ENCODE measurements at places on chromosomes 2 and 18.
A peak's percentile ranks its signal among the peaks of the same experiment; 100 is the strongest.

- no peak for DNase-seq
Measured at GRCh38 chr2:126722546-126722945, 66.6 kb downstream of the GYPC start.

GRCh38 chr2:127371037-127371436, 16.7 kb downstream of the MAP3K2 start:
- no peak for DNase-seq

GRCh38 chr2:240374085-240374907, 61.2 kb upstream of the GPC1 start:
- peak; percentile 25 for DNase-seq

GRCh38 chr2:106137731-106138521, 56.2 kb downstream of the UXS1 start:
- DNase-seq: no peak

DNA sequence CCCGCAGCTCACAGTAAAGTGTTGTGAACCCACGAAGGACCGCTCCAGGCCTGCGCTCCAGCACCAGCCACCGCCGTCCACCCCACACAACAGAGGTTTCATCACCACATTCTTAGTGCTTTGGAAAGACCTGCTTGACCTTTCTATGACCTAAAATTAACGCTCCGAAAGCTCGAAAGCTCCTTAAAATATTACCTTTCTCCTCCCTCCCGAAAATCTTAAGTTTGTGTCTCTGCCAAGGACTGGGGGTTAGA, 149.2 kb downstream of the TWIST2 start:
- no peak for DNase-seq

GRCh38 chr18:10453261-10453805, 1.1 kb upstream of the APCDD1 start:
- DNase-seq: no peak

DNA sequence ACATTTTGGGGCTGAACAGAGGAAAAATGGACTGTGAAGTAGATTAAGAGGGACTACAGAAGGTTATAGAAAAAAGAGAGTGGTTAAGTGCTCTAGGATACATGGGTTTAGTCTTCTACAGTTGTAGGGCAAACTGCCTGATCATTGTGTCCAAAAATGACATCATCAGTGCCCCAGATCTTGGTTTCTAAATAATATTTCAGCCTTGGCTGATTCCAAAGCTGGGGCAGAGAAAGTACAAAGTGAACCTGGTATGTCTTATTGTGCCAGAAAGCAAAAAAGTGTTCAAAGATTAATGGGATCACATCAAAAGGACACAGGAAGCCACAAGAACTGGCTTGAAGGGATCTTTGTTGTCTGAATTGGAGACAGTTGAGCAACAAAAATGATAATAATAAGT, 97.1 kb upstream of the ZNF521 start:
- DNase-seq: no peak

DNA sequence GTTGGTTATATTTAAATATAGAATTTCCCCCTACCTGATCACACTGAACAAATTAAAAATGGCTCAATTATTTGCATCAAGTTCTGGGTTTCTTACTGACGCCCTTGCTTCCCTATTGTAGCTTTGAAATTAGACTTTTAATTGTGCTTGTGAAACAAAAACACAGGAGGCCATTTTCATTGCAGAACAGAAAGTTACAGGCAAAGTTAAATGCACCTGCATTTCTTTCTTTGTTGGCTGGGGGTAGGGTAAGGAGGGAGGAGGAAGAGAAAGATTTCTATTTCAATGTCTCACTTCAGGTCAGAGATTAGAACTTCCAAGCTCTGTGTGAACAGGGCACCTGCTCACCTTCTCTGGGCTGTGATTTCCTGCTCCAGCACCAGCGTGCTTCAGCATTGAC, 199.6 kb downstream of the BCL11A start:
- no peak for DNase-seq

DNA sequence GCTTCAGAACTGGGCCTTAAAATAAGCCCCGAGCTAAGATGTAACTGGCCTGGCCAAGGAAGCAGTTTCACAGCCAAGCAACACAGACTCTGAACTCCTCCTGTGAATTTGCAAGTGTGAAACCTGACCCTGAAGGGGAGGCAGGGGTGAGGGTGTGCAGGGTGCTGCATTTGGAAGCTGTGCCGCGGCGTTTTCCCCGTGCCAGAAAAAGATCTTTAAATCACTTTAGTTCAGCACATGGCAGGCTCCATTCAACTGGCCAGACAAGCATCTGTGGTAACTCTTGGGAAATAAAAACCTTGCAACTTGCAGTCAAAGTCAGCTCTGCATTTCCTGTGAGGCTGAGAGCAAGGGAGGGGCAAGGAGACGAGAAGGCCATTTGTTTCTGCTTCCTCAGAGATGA, 209.3 kb upstream of the SOX11 start:
- no peak for DNase-seq

DNA sequence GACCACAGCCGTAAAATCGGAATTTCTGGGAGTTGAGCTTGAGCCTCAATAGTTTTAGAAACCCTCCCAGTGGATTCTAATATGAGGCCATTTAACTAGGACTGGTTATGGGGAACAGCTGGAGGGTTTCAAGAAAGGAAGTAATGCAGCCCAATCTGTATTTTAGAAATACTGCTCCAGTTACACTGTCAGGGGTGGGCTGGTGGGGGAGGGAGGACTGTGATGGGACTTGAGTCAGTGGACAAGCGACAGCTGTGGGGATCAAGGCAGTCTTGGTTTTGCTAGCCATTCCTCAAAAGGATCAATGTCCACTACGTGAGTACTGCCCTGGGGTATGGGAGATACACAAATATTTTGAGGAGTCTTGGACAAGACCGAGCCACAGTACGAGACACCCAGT, 34.8 kb downstream of the ASB1 start:
- DNase-seq: no peak

- no peak for DNase-seq
Measured at GRCh38 chr2:946073-946948, 4.3 kb upstream of the SNTG2 start.

- no peak for DNase-seq
Measured at GRCh38 chr2:67896476-67896875, 166.3 kb downstream of the C1D start.

DNA sequence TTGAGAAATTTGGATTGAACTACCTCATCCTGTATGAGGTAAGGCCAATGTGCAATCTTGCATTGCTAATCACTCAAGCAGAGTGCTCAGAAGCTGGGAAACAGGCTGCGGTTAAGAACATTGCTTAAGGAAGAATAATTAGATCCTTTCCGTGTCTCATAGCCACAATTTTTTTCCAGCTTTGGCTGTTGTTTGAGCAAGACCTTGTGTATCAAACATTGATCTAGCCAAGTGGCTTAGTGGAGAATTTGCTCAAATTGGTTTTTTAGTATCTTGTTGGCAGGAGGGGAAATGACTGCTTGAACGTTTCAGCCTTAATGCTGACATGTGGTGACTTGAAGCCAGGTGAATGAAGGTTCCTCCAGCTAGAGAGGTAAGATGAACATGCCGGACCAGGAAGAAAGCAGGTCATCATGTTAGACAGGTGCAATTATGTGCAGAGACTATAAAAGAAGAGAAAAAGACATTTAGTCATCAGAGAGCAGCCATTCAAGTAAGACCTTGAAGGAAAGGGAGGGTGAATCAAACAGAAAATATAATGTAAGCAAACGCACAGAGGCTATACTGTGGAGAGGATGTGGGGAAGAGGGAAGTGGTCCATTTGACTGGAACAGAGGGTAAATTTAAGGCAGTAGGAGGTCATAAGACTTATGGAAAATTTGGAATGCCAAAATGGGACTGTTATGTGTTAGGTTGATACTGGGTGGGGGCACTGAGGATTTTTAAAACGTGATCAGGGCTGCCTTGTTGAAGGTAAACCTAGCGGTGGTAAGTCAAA, 98.9 kb upstream of the CYP1B1 start:
- DNase-seq: no peak

GRCh38 chr2:190746971-190747761, 98.3 kb downstream of the NAB1 start:
- DNase-seq: no peak

GRCh38 chr18:23887493-23887892, 127.1 kb upstream of the TTC39C start:
- no peak for DNase-seq

GRCh38 chr2:53786352-53786704, 425 bp downstream of the ASB3 start:
- DNase-seq: peak; percentile 56

- DNase-seq: no peak
Measured at GRCh38 chr18:13290856-13291271, 72.3 kb downstream of the LDLRAD4 start.
